NCI-H1436 treated with DMSO at 0.1 percent for 48 hours (cell line): ENCODE measurements at places on chromosomes 1 and 21.

DNA sequence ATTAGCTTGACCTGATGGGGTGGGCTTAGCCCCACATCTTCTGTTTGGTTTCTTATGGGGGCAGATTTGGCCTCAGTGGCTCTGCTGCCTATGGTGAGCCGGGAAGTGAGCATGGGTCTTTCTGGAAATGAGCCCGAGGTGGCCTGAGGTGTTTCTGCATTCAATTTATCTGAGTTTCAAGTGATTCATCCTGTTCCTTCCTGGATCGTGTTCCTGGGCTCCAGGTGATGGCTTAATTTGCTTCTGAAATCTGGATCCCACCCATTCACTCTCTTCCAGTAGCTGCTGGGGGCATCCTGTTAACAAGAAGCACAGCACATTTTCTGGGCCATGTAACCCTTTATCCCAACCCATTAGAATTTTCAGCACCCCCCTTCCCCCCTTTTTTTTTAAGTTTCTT, 324.6 kb downstream of the CAMTA1 start:
- no peak for DNase-seq

GRCh38 chr1:41573785-41574713, 89.6 kb upstream of the EDN2 start:
- peak; percentile 30 for DNase-seq

DNA sequence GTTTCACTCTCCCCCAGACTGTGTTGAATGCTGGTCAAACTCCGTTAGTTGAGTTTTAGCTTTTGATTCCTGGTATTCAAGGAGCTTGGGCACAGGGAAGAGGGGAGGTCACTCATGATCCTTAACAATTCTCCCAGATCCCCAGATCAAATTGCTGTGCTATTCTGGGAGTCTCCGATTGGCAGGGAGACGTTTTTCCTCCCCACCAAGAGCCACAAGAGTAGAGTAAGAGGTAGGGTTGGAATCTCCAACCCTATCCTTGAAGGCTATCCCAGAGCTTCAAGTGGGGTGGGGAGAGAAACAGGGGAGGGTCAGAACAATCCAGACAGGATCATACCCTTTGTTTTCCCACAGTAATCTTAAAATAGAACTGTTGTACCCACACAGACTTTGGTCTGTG, 576 bp upstream of the TPM3 start:
- no peak for DNase-seq

GRCh38 chr1:59356627-59357026, 59.7 kb downstream of the FGGY start:
- no peak for DNase-seq

- DNase-seq = no peak
Measured at GRCh38 chr1:107359472-107360241, 218.8 kb downstream of the NTNG1 start.

GRCh38 chr1:209387969-209388329, 195.6 kb upstream of the CAMK1G start:
- no peak for DNase-seq

DNA sequence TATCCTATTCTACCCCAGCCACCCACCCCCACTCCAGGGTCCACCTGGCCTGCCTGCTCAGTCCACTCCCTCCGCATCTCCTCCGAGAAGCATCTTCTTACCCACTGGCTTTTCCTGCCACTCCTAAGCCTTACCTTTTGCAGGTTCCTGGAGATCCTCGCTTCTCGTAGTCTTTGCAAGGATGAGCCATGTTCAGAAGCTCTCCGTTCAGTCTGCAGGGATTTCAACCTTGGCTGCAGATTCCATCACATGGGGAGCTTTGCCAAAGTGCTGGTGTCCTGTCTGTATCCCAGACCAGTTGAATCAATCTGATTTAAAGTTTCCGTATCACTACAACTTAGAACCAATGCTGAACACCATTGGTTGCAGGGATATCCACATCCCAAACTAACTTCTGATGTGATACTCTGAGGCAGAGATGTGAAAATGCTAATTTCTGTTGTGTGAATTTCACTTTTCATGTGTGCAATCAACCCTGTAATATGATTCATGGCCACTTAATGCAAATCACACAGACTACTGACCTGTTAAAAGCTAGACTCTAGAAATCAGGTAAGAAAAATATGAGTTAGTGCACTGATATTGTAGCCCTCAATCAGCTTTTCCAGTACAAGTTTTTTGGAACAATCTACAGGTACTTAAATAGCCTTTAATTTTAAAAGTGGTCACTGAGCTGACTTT, 61.9 kb downstream of the CAPN2 start:
- DNase-seq = no peak

DNA sequence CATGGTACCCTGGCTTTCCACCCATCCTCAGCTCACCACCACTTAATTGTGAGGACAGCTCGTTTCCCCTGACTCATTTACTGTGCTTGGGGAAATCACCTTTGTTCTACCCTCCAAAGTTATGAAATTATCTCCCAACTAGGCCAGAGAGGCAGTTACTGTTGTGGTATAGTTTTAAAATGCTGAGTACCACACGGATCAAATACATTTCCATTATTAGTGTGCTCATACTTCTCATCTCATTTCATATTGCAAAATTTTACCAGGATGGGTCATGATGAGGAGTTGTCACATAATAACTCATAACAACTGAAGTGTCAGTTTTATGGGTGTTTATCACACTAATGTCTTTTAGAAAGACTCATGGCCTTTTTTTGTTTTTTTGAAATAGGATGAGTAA, 9.2 kb upstream of the OR2B11 start:
- no peak for DNase-seq

- no peak for DNase-seq
Measured at GRCh38 chr21:29786496-29787360, 153.1 kb downstream of the GRIK1 start.

DNA sequence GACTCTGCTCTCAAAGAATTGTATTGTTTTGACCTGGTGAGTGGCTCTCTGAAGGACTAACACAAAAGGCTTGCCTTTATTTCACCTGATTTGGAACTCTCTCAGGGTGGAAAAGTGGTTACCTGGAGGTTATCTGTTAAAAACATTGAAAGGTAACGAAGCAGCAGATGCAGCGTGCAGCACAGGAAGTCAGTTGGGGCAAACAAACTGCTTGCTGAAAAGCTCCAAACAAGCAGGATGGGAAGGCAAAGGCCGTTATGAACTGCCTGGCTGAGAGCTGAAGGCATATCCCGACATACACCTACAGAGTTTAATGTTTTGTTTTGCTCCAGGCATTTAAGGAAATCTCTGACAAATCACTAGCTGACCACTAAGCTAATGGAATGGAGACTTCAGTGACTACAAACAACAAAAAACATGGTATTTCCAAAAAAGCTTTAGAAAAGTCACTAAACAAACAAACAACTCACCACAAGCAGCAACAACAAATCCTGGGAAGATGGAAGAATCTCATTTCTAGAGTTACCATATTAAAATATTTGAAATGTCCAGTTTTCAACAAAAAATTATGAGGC, 44.3 kb upstream of the BATF3 start:
- no peak for DNase-seq

DNA sequence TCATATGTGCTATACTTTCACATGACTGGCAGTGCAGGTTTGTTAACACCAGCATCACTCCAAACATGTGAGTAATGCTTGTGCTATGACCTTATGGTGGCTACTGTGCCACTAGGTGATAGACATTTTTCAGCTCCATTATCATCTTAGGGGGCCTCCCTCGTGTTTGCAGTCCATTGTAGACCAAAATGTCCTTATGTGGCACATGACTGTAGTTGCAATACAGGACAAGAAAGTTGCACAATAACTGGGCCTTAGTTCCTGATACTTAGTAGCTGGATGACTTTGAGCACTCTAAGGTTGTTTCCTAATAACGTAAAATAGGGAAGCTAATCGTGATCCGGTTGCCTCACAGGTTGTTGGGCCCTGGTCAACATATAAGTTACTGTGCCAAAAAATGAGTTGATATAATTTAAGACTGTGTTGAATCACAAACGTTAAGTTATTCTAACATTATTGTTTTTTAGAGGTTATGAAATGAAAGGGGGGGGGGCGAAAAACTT, 511 bp upstream of the SNX27 start:
- DNase-seq = no peak

GRCh38 chr1:227886993-227887696, 60.6 kb downstream of the WNT9A start:
- DNase-seq = no peak

GRCh38 chr21:26777166-26777565, 68.0 kb downstream of the ADAMTS1 start:
- DNase-seq = no peak

GRCh38 chr1:238562341-238562740, 671.6 kb upstream of the ZP4 start:
- no peak for DNase-seq

- DNase-seq = no peak
Measured at GRCh38 chr1:156164125-156164831, 10.9 kb downstream of the SEMA4A start.

DNA sequence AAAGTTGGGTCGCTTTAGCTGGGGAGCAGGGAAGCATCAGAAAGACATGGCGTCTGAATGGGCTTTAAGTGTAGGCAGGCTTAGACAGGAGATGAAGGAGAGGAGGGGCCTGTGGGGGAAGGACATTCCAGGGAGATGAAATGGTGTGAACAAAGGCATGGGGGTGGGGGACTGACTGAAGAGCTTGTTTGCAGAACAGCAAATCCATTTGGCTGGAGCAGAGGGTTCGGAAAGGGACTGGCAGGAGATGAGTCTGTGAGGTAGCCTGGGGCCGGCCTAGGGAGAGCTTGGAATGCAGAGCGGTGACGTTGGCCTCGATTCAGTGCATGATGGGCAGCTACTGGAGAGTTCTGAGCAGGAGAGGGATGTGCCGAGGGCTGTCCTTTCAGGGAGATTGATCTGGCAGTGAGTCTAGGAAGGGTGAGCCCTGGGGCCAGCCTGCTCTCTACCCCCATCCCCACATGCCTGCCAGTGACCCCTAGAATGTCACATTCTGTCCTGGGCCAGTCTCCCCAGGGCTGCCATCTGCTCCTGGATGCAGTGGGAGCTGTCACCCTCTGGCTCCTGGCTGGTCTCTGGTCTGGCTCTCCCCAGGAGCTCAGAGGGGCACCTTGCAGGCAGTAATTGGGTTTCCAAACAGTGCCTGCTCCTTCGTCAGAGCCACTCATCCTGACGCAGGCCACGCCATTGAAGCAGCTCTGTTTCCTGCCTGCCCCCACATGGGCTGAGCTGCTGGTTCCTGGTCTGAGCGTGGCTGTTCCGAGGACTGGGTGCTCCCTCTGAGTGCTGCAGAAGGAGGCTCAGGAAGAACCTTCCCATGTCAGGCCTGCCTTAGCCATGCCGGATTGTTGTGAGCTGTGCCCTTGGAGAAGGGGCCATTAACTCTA, 22.3 kb upstream of the TMEM222 start:
- DNase-seq = no peak

DNA sequence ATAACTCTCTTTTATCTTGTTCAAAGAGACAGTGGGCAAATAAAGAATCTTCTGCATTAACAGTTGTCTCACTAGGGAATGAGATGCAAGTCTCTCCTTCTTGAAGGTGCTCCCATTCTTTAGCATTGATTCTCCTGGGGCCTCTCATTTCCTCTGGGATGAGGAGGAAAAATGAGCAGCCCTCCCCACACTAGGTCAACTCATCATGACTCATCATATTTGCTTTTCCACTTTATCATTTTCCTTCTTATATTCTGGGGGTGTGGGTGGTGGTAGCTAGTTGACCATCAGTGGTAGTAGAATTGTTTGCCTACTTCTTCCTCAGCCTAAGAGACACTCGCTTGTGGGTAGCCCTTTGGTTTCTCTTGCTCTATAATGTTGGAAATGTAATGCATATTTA, 182.0 kb upstream of the C1orf87 start:
- no peak for DNase-seq

GRCh38 chr1:168879896-168880734, 151.1 kb upstream of the DPT start:
- no peak for DNase-seq

DNA sequence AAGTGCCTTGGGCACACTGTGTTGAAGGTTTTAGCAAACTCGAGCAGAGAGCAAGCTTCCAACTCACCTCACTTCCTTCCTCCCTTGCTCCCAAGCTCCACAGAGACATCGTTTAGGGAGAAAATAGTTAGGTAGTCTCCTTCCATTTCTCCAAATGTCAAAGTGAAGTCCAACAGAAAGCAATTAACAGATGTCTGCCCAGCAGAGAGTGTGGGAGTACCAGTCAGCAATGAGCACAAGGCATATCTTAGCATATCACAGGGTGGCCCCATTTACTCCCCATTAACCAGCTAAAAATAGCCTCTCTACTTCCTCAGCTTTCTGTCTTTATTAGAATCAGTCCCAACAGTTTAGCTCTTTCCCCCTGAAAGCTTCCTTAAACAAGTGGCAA, 334.2 kb upstream of the CAMK1G start:
- no peak for DNase-seq

GRCh38 chr1:59110271-59110670, 186.6 kb upstream of the FGGY start:
- no peak for DNase-seq

GRCh38 chr1:2046174-2046917, 3.9 kb upstream of the PRKCZ start:
- DNase-seq = no peak

- DNase-seq = no peak
Measured at GRCh38 chr21:27787046-27787445, 820.2 kb upstream of the ADAMTS5 start.

DNA sequence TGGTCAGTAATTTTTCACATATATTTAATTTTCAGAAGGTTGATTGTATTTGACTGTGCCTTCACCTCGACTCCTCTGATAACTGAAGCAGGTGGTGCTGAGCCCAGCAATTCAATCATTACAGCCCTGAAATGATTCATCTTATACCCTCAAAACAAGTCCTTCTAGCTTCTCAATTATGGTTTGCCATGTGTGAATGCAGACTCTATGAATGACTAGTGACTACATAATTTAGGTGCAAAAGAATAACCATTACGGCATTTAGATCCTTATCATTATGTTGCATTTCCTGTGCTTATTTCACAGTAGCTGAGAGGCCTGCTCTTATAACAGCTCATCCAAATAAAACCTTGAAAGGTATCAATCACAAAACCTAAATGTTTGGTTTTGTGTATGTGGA, 54.0 kb upstream of the COL11A1 start:
- peak; percentile 87 for DNase-seq

DNA sequence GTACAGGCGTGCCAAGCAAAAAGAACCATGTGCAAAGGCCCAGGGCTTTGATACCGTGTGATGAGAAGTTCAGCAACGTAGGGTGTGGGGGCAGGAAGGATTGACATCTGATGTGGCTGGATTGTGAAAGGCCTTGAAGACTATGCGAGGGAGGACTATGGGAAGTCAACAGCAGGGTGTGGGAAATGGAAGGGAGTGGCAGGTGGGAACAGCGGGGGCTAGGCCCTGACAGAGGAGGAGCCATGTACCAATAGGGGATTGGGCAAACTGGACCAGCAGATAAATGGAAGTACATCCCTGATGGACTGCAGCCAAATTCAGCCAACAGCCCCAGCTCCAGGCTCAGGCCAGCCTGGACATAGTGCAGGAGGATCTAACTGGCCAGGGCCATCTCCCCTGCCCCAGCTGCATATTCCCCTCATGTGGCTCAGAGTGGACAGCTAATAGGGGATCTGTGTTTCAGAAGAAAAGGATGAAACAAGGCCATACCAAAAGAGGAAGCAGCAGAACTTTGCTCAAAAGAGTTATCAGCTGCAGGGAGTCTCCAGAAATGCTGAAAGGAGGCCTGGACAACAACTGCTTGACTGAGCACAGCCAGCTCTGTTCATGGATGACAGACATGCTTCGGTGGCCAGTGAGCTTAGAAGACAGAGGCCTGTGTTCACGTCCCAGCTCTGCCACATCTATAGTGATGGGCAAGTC, 140.2 kb upstream of the SGIP1 start:
- no peak for DNase-seq

- no peak for DNase-seq
Measured at GRCh38 chr1:51649593-51650091, 32.8 kb downstream of the OSBPL9 start.

- no peak for DNase-seq
Measured at GRCh38 chr1:151616505-151616849, 4.6 kb downstream of the SNX27 start.
